ENCODE measurements at places on chromosomes 5 and 9.

- no peak for DNase-seq
These were observed 205.5 kb upstream of the TARS1 start for GRCh38 chr5:33235304-33235703.

DNA sequence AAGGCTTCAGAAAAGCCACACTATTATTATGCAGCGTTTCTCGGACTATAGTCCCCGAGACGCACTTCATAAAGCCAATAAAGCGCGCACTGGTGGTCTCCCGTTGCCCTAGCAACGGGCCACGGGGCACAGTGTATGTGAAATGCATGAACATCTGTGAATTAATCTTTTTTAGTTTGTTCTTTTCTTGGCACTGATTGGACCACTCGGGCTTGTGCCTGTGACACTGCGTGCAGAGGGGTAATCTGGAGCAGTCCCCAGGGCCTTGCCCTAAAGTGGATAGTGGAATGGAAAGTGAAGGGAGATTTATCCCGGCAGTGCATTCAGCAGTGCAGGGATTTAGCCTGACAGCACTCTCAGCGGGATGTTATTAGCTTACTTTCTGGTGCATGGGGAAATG, 92.1 kb downstream of the TLE4 start:
- no peak for DNase-seq

GRCh38 chr5:73694089-73694488, 68.1 kb downstream of the ARHGEF28 start:
- DNase-seq, result no peak

DNA sequence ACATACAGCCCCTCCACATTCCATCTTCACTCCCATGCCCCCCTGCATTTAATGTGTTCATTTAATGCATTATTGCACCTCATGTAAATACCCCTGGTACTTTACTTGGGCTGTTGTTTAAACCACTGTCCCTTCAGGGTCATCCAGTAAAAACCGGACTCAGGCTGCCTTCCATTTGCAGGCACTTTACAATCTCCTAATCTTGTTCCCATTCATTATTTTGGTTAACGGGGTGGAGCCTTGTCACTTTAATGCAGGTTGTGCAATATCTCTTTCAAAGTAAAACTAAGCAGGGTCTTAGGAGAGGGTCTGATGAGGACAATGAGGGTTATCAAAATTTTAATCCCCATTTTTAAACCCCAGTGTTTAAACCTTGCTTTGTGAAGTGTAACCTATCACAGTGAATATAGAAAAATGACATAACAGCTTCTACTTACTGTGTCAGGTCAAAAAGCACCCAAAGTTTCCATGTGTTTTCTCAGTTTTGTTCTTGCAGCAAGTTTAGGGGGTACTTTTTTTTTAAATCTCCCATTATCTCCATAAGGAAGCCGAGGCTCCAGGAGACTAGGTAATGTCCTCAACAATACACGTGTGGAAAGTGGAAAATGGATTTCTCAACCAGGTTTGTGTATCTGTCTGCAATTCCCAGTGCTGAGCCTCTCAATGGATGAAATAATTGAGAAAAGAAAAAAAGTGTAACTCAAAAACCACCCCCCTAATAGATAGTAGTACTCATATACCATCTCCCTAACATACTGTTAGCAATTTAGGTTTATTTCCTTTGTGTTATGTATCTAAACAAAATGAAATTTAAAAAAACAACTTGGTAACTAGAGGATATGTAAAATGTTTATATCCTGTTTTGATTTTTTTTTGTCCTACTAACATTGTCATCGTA, 54.2 kb upstream of the SPRY4 start:
- no peak for DNase-seq

DNA sequence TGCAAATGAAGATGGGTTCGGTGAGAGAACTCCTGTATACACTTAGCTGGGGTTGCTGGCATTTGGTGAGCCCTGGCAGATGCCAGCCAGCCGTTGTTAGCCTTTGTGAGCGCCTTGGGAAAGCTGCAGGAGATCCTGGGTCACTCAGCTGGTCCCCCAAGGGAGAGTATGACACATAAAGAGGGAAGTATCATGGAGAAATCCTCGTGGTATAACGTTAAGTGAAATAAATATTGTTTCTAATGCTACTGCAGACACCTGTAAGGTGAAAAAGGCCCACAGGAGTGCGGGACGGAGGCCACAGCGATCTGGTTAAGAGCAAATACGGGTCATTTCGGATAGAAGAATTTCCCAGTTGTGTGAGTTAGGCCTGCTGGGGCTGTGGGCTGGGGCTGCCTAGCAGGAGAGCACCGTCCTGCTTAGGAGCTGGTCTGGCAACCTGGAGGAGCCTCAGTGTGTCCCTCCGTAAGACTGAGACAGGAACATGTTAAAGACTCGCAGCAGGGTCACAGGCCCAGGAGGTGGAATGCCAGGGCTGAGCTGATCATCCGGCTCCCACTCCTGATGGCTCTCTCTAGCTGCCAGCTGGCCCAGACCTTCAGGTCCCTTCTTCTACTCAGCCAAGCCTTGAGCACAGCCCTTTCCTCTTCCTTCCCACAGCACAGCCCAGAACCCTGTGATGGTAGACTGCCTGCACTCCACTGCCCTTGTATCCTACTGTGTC, 4.9 kb downstream of the NKX2-5 start:
- no peak for DNase-seq

- DNase-seq, result no peak
These were observed 73.6 kb downstream of the CTSL start for GRCh38 chr9:87799503-87799902.

Data from mesothelial cell of epicardium (in vitro differentiated cells).